Activated T-helper 1 cell treated with anti-CD3 and anti-CD28 coated beads, Interleukin-2, amount 50 U/mL, for 16 hours (primary cell): ENCODE measurements at places on chromosomes 13 and 19.

DNA sequence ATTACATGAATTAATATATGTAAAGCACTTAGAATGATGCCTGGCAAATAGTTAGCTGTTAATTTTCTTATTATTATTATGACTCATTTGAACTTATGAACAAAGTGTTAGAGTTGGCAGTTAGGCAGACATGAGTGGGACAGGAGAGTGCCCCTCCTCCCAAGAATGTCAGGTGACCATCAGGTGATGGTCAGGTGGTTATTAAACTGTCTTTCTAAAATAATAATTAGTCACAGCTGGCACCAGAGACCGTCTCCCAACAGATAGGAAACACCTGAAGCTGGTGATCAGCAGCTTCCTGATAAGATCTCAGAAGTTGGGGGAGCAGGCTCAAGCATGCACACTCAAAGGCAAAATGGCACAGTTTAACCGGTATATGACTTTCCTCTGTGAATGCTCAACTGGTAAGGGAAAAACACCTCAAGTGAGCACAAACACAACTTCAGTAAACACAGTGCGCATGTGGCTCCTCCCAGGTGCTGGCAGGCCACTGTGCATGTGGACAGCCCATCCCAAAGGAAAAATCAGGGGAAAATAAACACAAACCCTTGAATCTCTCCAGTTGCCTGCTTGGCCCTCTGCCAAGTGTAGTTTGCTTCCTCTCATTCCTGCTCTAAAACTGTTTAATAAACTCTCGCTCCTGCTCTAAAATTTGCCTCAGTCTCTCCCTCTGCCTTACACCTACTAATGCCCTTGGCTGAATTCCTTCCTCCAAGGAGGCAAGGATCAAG lies 54.0 kb downstream of the FLT1 start:
- DNase-seq = no peak

GRCh38 chr19:32988724-32989123 lies 16.7 kb downstream of the FAAP24 start:
- no peak for DNase-seq

DNA sequence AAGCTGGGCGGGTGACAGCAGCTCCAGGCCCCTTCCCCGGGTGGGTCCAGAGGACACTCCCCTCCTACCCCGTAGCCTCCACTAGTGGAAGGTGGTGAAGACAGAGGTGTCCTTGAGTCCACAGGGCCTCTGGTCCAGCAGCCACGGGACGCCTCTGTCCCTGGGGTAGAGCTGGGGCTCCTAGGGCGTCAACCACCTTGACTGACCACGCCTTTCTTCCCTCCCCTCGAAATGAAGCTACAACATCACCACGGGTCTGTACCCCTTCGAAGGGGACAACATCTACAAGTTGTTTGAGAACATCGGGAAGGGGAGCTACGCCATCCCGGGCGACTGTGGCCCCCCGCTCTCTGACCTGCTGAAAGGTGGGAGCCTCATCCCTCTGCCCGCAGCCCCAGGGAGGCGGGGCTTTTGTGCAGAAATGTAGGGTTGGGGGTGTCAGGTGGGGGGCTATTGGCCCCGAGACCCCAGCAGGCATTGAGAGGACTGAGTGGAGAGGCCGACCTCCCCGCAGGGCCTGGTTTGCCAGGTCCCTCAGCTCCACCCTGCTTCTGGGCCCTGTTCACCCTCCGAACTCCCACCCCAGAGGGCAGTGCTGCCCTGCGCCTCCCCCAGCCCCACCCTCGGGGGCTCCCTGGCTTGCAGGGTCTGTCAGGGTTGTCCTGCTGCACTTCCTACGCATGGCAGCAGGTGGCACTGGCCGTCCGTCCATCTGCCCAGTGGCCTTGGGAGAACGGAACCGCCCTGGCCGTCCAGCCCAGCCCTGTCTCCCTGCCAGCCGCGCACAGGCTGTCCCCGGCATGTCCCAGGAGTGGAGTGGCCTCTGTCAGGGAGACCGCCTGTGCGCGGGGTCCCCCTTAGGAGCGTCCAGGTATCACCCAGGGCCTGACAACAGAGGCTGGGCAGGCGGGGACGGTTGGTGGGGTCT lies 15.7 kb downstream of the STK11 start:
- DNase-seq = no peak

DNA sequence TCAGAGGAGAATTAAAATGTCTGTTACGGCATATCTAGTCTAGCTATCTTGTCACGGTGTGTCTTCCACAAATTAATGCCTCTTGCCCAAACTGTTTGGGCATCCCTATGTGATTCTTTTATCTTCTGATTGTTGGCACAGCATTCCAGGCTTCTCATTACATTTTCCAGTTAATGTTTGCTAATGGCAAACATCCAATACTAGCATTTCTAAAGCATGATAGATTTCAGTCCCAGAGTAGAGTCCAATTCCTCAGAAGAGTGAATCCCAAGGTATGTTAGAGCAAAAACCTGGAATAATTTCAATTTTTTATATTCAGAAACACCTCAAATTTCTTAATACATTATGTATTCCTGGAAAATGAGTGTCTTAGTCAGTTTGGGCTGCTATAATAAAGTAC lies 684.5 kb upstream of the SLITRK1 start:
- DNase-seq = no peak

GRCh38 chr13:49368688-49369087 lies 75.2 kb downstream of the CAB39L start:
- DNase-seq = no peak

GRCh38 chr13:110835721-110836604 lies 78.9 kb downstream of the ANKRD10 start:
- DNase-seq = no peak
